B cell (primary cell): ENCODE measurements at places on chromosomes 3 and 15.

GRCh38 chr3:31534065-31534425, 1.3 kb downstream of the STT3B start:
- DNase-seq, result peak; percentile 39

GRCh38 chr15:89824607-89824867, 9.9 kb upstream of the ANPEP start:
- DNase-seq, result no peak

DNA sequence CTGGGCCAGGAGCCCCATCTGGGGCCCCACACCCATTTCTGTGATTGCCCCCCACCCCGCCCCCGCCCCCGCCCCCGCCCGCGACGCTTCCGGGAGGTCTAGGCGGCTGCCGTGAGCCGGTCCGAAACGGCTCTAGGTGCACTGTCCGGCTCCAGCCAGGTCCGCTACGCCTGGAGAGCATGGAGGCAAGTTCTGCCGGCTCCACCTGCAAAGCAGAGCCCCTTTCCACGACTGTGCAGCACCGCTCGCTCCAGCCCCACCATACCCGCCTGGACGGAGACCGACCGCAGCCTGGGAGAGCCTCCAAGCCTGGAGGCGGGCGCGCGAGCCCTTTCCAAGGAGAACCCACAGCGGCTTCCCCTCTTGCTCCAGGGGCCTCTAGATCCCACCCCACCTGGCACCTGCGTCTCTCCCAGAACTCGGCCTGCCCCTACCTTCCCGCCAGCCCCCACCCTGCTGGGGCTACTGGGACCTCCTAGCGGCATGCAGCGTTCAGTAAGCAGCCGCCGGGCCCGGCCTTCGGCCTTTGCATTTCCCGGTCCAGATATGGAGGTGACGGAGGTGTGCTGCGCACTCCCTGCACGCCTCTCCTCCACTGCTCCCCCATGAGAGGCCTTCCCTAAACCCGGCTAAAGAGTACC, 66.2 kb downstream of the KLF13 start:
- DNase-seq, result peak; percentile 54

- DNase-seq, result peak; percentile 17
Observed at GRCh38 chr3:138686771-138687221, 78.2 kb downstream of the FAIM start.

DNA sequence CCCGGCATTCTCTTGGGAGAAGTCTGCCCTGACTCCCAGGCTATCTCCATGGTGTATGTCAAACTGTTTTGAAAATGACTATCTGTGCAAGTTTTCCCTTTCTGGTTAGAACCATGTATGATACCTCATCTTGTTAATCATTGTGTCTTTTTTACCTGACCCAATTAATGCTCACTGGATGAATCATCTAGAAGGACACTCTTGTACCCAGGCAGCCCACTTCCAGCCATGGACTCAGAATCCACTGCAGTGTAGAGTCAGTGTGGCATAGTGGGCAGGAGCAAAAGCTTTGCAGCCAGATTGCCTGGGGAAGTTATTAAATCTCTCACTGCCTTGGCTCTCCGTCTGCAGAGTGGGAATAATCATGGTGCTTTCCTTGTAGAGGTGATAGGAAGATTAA, 1.2 kb downstream of the FAM3D start:
- DNase-seq, result no peak

DNA sequence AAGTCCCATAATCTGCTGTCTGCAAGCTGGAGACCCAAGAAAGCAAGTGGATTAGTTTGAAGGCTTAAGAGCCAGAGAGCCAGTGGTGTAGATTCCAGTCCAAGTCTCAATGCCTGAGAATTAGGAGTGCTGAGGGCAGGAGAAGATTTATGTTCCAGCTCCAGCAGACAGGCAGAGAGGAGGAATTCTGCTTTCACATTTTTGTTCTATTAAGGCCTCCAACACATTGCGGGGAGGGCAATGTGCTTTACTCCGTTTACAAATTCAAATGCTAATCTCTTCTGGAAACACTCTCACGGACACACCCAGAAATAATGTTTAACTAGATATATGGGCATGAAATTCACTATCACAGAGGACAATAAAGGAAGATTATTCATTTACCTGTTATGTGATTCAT, 54.0 kb downstream of the DPH6 start:
- no peak for DNase-seq

DNA sequence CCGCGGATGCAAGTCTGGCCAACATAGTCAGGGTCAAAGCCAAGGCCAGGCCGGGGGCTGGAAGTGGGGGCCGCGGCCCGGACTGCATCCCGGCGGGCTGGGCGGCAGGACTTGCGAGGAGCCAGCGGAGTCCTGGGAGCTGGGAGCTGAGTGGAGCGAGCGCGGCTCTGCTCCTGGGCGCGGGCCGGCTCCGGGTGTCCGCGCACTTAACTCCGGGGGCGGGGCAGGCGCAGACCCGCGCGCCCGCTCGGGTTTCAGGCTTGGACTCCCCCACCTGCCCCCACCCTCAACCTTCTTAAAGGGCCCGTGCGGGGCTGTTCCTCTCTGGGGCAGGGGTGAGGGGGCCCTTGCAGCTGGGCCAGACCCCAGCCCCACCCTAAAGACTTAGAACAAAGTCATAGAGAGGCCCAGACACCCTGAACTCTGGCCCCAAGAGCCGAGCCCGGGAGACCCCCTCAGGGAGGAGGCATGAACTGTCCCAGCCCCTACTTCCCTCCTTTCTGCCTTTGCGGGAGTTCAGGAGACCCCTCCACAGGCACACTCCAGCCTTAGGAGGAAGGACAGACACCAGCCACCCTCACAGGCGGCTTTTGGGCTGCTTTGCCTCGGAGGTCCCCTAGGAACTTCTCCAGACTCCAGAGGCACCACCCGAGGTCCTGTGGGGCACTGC, at the start of gene CSPG4:
TSS of gene CSPG4 (minus strand) at position 181 of the 670 bp plus-strand sequence. CDS start at position 88, 93 bp downstream.
- DNase-seq, result no peak

DNA sequence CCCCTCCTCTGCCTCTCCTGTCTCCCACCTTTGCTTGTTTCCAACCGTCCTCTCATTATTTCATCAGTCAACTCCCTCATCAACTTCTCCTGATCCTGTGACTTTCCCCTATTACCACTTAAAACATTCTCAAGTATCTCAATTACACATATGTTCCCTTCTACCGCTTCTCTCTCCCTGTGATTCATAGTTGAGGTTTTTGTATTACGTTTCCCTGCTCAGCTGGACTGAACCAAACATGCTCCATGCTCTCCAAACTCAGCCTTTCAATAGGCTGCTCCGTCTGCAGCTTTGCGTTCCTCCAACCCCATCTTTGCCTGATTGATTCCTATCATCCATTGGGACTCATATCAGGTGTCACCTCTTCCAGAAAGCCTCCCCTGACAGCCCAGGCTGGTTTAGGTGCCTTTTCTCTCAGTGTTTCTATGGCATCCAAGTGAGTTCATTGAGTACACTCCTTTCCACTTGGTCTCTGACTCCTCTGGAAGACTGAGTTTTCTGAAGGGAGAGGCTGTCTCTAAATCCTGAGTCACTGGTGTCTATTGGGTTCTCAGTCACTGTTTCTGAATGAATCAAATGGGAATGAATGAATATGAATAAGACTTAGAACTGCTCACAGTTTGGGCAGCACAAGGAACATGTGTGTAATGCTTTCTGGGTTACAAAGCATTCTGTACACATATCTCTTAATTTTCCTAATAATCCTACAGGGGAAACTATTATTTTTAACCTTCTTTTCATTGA, 56.4 kb downstream of the PLD1 start:
- no peak for DNase-seq

- no peak for DNase-seq
Observed at GRCh38 chr3:140552403-140552802, 125.5 kb upstream of the TRIM42 start.

- no peak for DNase-seq
Observed at GRCh38 chr3:172303181-172303580, 145.1 kb downstream of the GHSR start.

DNA sequence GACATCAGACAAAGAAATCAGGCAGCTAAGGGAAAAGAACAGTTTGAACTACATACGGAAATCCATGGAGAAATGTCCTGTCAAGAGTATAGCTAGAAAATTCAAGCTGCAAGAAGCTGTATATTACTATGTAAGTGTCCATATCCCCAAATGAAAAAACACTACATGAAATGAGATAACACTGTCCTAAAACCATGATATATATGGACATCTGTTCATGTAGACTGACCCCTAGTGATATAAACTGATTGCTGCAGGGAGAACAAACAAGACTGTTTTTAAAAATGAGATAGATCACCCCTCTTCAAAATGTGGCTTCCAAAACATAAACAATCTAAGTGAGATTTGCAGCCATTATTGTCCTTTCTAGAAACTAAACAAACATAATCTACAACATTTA, 985.6 kb downstream of the EPHA3 start:
- no peak for DNase-seq

DNA sequence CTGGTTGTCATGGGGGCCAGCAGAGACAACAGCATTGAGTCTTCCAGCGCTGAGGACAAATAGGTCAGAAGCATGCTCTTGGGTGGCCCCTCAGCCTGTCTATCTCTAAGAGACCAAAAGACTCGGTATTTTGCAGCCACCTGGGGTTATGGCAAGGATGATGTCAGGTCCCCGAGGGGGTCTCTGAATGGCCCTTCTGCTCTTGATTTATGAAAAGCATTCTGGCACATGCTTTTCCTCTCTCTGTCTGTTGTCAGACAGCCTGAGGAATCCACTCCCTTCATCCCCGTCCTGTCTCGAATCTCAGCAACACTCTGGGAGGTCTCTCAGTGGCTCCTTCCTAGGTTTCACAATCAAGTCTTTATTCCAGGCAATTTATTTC, 156.6 kb upstream of the RGMA start:
- no peak for DNase-seq

- DNase-seq, result peak; percentile 22
Observed at GRCh38 chr15:79283252-79284048, 928 bp downstream of the ANKRD34C start.

DNA sequence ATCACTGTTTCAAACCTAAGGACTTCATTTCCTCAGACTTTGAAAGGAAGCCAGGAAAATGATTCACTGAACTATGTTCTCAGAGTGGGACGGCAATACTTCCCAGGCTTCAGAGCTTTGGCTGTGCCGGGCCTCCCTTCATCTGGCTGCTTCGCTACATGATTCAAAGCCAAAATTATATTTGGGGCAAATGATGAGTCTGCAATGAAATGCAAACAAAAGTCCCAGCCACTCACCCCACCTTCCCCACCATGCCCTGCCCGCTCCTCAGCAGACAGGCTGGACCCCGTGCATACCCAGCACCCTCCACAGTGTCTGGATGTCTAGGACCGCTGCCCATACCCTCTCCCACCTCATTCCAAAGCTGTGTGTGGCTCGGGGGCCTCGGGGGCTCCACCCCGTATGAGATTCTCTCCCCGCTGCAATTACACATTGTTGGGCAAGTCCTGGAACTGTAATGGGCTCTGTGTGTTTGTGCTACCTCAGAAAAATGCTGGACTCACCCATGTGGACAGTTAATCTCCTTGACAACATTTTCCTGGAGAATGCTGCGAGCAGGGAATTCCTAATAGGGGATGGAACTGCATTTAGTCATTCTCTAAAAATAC, 32.2 kb downstream of the ATP10A start:
- DNase-seq, result no peak

- DNase-seq, result peak; percentile 51
Observed at GRCh38 chr3:120688121-120688520, 6.1 kb upstream of the HGD start.

- DNase-seq, result no peak
Observed at GRCh38 chr15:76864586-76864985, 40.6 kb downstream of the SCAPER start.

DNA sequence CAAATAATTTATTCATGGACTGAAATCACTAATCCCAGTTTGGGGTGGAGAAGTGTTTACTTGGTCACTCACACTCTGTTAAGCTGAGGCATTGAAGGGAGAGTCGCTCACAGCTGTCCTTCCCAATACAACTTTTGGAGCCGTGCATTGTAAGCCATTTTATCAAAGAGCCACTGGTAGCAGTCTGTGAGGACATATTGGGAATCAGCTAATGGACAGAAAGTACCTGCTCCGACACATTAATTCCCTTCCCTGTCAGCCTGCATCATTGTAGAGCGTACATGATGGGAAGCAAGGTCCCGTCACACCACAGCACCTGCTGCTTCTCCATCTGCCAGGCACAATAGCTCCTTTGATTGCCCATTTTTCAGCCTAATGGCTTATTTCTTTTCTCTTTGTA, 643.2 kb downstream of the SQOR start:
- DNase-seq, result no peak

- DNase-seq, result no peak
Observed at GRCh38 chr3:184806567-184807271, 5.2 kb upstream of the VPS8 start.

GRCh38 chr3:11662392-11662990, 18.8 kb upstream of the VGLL4 start:
- no peak for DNase-seq

GRCh38 chr15:101009176-101009575, 90.0 kb downstream of the LRRK1 start:
- no peak for DNase-seq

GRCh38 chr3:106261915-106262683, 393.3 kb upstream of the CBLB start:
- DNase-seq, result no peak

DNA sequence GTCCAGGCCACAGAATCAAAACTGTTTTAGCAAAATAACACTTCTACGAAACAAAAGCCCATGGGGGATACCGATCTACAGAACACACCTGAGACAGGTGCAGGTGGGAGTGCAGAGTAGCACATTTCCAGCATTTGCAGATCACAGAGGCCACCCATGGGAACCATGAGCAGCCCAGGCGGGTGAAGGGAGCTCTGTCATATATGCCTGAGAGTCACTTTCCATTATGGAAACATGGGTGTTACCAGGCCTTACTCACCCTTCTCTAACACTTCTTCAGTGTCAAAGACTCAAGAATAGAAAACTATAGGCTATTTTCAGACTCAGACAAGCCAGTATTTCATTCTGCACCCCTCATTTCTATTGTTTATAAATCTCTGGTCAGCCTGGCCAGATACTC, 3.5 kb downstream of the PLA1A start:
- no peak for DNase-seq

- no peak for DNase-seq
Observed at GRCh38 chr3:50341537-50341936, 901 bp upstream of the RASSF1 start.

GRCh38 chr3:186421946-186422345, 59.9 kb upstream of the DGKG start:
- DNase-seq, result no peak

DNA sequence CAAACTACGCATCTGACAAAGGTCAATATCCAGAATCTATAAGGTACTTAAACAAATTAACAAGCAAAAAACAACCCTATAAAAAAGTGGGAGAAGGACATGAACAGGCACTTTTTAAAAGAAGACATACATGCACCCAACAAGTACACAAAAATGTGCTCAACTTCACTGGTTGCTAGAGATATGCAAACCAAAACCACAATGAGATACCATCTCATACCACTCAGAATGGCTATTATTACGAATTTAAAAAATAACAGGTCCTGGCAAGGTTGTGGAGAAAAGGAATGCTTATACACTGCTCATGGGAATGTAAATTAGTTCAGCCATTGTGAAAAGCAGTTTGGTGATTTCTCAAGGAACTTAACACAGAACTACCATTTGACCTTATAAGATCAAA, 175.6 kb upstream of the MLF1 start:
- DNase-seq, result no peak

DNA sequence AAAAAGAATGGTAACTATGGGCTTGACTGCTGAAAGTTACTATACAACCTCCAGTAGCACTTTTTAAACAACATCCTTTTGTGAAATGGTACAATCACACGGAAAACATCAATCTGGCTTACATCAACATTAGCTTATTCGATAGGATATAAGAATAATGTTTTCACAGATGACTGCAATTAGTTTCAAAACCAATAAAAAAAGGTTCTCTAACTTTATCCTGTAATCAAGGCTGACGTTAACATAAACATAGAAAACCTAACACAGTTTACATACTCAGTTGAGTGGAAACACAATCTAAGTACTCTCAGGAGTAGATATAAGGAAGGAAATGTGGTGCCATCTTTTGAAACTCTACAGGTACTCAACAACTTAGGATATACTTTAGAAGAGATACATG, 102.2 kb downstream of the DLG1 start:
- DNase-seq, result no peak
